T-helper 2 cell (primary cell): ENCODE measurements at places on chromosomes 6 and 20.

DNA sequence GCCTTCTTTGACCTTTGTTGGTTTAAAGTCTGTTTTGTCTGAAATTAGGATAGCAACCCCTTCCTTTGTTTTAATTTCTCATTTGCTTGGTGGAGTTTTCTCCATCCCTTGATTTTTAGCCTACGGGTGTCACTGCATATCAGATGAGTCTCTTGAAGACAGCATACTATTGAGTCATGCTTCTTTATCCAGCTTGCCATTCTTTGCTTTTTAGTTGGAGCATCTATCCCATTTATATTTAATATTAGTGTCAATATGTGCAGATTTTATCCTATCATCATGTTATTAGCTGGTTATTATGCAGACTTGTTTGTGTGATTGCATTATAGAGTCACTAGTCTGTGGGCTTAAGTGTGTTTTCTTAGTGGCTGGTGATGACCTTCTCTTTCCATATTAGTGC is 622.2 kb downstream of the MMUT start:
- DNase-seq: no peak

- no peak for DNase-seq
These were observed 37.5 kb downstream of the AIG1 start for GRCh38 chr6:143098054-143098671.

DNA sequence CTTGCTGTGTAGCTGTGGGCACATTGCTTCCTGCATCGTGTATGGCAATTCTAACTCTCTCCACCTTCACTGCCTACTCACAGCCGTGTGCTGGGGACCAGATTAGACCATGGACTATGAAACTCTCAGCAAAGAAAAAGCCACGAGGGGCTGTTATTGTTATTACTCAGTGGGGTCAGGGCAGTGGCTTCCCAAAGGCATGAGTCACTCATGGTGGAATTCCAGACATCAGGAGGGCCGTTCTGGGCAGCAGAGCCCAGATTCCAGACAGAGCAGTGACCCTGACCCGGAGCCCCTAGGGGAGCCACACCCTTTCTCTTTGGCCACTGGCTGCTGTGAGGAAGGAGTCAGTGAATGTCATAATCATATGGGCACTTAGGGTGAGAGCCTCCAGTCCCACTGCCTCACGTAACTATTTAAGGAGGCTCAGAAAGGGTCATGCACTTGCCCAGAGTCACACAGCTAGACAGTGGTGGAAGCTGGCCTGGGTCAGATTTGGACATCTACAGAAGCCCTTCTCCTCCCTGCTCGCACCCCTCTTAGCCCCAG is 22.2 kb upstream of the CCN5 start:
- no peak for DNase-seq

DNA sequence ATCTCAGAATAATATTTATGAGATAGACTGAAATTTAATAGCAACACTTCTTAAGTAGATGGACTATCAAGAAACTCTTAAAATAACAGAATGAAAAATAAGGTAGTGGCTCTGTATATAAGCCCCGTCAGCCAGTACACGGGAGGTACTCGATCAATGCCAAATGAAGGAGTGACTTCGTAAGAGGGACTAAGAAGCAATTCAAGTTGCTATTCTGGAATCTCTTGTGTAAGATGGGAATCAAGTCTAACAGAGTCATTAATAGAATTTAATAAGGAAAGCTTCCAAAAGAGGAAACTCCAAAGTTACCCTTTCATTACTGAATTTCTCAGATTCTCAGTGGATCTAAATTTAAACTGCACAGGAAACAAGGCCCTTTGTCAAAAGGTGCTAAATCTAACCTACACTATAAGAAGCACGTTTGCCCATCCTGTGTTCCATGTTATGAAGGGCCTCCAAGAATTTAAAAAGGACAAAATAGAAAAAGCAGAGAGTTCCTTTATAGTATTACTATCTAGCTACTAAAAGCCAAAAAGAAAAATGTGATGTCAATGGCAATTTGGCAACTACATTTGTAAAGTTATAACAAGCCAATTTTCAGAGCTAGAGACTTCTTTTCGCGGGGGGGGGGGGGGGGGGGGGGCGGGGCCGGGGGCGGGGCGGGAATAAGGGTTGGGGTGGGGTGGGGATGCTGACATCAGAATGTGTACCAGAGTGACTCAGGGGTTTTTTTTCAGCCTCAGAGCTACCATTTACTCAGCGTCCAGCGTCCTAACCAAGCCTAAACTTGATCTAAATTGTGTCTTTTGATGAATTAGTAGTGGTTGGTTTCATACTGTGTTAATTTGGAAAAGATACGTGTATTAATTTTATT is 200.6 kb downstream of the GMPR start:
- no peak for DNase-seq

- DNase-seq: no peak
These were observed 111.6 kb downstream of the SNX5 start for GRCh38 chr20:17856837-17857605.

- no peak for DNase-seq
These were observed 43.7 kb downstream of the KLHL32 start for GRCh38 chr6:96967957-96968871.

GRCh38 chr6:148435386-148435785 is 92.7 kb downstream of the SASH1 start:
- no peak for DNase-seq

DNA sequence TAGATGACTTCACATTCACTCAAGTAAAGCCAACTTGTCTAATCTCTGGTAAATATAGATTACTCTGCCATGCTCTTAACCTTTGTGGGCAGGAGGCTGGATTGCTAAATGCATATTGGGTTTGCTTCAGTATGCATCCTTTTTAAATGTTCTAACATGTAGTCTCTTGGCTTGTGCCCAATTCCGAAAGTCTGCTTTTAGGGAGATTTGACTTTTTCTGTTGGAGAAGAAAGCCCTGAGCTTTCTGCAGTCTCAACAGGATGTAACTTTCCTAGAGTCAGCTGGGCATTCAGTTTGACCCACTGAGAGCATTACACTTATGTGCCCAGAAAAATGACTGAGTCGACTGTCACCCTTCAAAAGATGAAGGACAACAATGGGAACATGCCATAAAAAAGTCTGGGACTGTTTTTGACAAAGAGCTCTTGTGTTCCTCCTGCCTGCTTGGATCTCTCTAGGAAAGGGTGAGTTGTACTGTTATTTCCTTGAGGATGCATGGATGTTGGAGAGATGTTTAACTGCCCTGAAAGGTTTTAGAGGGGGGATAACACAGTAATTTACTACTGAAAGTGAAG is 299.4 kb downstream of the ZFAND3 start:
- DNase-seq: no peak

GRCh38 chr6:157834549-157834948 is 11.5 kb downstream of the SNX9 start:
- DNase-seq: no peak

- no peak for DNase-seq
These were observed 8.5 kb downstream of the IYD start for GRCh38 chr6:150377211-150377781.

GRCh38 chr6:148285205-148285604 is 57.4 kb upstream of the SASH1 start:
- DNase-seq: no peak

GRCh38 chr6:71090217-71090616 is 133.4 kb upstream of the B3GAT2 start:
- no peak for DNase-seq

GRCh38 chr6:82959385-82959941 is 106.2 kb downstream of the UBE3D start:
- no peak for DNase-seq

DNA sequence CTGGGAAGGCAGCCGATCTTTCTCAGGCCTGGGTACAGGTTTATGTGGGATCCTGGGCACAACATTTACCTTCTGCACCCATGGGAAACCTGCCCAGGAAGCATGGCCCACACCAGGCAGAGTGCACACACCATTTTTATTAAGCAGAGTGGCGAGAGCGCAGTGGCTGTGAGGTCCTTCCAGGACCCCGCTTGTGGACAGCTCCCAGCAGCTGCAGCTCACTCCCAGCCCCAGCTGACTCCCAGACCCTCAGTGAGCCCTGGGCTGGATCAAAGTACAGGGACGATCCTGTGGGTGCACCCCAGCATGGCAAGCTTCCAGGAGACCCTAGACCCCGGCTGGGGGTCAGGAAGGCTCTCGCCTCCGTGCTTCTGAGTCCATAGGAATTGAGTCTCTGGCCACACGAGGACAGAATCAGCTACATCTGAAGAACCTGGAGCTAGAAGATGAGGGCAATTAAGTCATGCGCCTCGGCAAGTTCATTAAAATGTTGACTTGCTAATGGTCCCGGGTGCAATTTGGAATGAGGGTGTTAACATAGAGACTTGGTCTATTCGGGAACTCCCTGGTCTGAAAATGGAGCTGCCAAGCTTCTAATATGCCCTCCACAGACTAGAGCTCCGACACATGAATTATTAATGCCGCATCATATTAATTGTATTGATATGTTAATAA is 65.4 kb upstream of the SLCO4A1 start:
- DNase-seq: no peak

DNA sequence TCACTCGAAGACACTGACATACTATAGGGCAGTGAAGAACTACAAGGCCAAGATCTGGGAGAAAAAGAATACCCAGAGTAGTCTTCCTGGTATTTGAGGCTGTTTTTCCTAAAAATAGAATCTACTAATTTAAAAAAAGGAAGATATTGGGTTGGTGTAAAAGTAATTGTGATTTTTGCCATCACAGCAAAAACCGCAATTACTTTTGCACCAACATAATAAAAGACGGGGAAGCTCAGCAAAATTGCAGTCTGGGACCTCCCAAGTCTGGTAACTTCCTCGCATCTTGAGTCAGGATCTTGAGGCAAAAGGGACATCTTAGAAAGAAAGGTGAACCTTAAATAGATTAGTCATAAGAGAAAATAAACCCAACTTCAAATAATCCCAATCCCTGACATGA is 77.2 kb upstream of the SMIM28 start:
- DNase-seq: no peak

DNA sequence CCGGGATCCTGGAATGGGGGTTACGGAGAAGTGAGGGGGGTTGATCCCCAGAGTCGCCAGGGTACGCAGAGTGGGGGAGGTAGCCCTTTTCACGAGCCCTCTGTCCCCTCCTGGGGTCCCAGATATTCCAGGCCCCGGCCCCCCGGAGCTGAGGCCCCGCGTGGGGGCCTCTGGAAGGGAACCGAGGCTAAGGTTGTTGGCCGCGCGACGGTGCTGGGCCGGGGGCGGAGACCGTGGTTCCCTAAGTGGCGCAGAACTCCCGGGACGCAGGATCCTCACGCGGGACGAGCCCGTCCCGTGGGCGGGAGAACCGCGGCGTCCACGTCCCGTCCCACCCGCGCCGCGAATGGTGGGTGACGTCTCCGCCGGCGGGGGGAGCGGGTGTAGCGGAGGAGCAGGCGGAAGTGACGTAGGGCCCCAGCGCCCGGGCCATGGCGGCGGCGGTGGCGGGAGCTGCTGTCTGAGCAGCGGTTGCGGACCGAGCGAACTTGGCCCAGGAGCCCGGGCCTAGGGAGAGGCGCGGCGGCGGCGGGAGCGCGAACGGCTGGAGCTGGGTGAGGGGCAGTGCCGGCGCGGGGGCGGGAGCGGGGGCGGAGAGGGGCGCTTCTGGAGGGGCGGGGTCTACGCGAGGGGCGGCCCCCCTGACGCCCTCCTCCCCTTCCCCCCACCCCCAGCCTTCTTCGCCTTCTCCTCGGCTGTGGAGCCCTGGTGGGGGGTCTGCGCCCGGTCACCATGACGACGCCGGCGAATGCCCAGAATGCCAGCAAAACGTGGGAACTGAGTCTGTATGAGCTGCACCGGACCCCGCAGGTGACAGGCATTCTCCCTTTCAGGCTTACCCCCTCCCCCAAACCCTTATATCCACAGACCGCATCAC is at the start of gene RING1:
RING1 (plus strand) TSS at position 410 of the 877 bp plus-strand sequence; CDS start at position 733, 323 bp downstream.
- peak; percentile 90 for DNase-seq

DNA sequence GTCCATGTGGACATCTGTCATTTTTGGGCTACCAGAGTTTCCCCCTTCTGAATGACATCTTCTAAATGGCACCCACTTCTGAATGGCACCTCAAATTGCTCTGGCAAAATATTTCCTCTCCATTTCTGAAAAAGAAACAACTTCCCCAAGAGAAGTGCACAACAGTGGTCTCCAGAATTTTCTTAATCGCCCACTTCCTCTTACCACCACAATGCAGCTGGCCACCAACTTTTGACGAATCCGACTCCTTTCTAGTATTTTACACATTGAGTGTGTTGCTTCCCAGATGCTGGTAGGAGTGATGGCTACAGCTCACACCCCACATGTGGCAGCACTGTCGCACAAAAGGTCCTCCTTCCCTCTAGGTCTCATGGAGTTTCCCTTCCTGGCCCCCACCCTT is 216.1 kb downstream of the FOXA2 start:
- no peak for DNase-seq

DNA sequence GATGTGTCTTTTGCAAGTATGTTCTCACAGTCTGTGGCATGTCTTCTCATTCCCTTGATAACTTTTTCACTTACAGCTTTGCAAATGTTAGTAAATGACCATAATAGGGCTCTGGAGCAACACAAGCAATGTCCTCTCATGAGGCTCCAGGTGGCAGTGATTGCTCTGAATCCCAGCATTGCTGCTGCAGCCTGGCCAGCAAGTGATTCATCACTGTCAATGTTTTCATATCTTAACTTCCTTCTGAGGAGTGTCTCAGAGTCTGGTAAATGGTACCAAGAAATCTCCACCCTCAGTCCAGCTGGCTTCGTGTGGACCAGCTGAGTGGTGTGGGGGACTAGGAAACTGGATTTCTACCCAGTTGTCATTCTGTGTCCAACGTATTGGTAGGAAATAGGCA is 139.6 kb downstream of the MYLK4 start:
- DNase-seq: no peak

- no peak for DNase-seq
These were observed 41.4 kb downstream of the PKIB start for GRCh38 chr6:122651604-122652003.

- DNase-seq: no peak
These were observed 224.9 kb upstream of the SMLR1 start for GRCh38 chr6:130602151-130602770.

DNA sequence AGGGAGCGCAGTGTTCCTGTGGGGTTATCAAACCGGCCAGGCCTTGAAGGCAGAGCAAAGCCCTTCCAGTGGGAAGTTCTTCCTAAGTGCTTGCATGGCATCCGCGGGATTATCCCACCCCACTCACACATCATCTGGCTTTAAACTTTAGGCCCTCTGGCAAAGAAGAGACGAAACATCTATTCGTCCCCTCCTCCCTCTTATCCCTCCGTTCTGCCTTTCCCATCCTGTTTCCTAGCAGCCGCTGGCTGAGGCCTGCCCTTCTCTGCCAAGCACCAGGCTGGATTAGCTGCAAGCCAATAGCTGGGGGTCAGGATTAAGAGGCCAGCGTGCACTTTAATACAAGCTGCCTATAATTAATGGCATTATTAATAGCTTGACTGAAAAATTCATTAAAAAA is 621.0 kb downstream of the PKHD1 start:
- DNase-seq: no peak

GRCh38 chr6:27748661-27749060 is 163.5 kb downstream of the OR2B2 start:
- DNase-seq: no peak

DNA sequence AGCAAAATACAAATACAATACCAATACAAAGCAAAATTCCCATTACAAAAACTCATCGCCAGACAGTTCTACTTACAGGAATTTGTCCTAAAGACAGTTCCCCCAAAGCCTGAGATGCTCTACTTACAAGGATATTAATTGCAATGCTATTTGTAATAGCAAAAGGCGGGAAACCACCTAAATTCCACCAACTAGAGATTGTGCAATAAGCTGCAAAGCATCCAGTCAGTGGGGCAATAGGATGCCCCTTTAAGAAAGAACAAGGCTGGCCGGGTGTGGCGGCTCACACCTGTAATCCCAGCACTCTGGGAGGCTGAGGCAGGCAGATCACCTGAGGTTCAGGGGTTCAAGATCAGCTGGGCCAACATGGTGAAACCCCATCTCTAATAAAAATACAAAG is 39.1 kb downstream of the FAM209B start:
- no peak for DNase-seq

GRCh38 chr6:160767647-160768019 is 65.6 kb downstream of the PLG start:
- DNase-seq: no peak
